NCI-H226 (cell line): ENCODE measurements at places on chromosomes 13 and 19.

DNA sequence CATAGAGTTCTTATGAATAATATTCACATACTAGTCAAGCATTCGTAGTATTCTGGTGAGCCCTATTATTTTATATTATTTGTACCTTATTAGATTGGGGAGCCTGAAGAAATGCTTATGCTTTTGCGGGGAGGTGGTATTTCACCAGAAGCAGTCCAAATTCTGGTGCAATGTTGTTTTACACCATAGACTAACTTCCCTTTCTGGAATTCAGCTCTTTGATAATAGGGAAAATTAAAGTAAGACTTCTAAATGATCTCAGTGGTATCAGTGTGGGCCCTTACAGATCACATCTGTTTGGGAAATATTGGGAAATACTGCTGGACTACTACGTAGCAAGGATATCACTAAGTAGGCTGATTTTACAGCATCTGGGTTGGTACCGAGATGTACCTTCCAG is 34.2 kb downstream of the KCTD12 start:
- DNase-seq = no peak

- peak; percentile 26 for DNase-seq
Measured at GRCh38 chr13:98761126-98761985, 8.9 kb upstream of the SLC15A1 start.

GRCh38 chr19:16281743-16282142 is 42.9 kb upstream of the KLF2 start:
- DNase-seq = no peak

DNA sequence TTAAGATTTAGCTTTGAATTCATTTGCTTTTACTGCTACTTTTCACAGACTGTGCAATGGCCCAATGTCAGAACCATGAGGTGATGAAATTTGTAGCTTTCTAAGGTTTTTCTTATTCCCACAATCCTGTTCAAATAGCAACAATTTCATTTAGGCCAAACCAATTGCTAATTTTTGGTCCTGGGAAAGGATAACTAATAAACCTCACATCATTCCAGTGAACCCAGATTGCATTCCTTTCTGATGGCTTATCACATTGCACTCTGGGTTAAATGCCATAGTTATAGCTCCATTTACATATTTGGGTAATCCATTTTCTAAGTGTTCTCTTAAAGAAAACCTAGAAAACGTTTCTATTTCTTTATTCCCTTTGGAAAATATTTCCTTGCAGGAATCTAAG is 22.9 kb upstream of the POMP start:
- DNase-seq = no peak

- no peak for DNase-seq
Measured at GRCh38 chr19:16064209-16064889, 11.9 kb upstream of the TPM4 start.

GRCh38 chr13:110236831-110237261 is 70.1 kb downstream of the COL4A1 start:
- DNase-seq = no peak

DNA sequence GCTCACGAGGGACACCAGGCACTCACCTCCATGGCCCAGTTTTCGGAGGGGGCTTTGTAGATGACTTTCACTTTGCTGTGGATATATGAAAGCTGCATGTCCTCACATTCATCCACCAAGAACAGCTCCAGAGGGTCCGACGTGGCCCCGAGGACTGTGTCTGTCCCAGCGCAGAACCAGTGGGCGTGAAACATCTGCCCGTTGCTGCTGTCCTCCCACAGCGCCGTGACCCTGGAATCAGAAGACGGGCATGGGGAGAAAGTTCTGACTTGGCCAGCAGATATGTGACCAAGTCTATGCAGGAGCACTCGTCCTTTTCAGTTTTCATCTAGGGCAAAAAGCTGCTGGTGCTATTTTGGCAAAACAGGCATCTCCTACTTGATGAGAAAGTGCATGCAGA is 29.7 kb upstream of the EIF3G start:
- no peak for DNase-seq

DNA sequence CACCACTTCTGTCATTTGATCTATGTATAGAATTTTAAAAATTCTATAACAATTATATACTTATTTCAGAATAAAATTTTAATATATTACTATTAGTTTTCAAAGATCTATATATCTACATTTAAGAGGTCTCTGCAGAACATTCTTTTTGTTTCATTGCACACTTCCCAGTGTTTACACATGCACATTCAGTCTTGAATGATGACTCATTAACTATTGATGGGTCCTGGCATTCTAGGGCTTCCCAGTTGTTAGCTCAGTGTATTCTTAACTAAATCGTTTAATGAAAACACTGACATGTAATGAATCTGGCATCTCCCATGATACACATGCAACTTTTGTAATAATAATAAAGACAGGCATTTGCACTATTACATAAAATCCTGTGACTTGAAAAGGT is 324.6 kb downstream of the KLF12 start:
- no peak for DNase-seq

- no peak for DNase-seq
Measured at GRCh38 chr19:34178274-34178610, 5.9 kb downstream of the LSM14A start.

GRCh38 chr13:23770428-23770827 is 118.8 kb downstream of the MIPEP start:
- no peak for DNase-seq

DNA sequence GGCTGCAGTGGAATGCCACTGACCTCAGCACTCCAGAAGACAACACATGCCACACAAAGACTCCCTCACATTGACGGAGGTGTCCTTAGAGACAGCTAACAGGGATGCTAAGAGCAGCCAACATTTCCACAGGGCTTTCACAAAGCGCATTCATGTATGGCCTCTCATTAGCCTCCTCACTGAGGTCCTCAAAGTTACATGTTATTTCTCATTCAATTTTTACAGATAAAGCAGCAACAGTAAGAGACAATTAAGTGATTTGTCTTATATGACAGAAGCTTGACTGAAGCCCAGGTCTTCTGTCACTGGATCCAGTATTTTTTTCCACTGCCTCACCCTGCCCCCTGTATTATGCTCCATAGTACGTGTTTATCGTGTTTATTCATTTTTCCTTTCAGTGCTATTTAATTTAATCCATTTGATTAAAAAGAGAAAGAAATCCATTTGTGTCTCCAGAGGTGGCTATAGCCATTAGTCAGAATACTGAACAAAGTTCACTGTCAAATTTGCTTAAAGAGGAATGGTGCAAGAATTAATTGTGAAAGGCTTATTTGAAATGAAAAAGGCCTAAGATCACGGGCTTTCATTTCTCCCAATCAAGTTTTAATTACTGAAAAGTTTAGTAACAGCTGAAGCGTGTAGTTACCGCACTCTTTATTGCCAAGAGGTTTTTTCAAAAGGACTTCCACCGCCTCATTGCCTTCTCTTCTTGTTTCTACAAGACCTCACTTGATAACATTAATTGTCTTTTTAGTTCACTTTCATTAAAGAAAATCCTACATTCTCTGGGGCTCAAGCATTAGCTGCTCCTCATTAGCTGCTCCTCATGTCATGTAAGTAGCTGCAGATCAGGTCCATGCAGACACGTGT is 115.0 kb downstream of the COG6 start:
- no peak for DNase-seq

- no peak for DNase-seq
Measured at GRCh38 chr13:114035583-114036531, 62.0 kb upstream of the C13orf46 start.

- DNase-seq = no peak
Measured at GRCh38 chr19:48338253-48338755, 13.0 kb downstream of the EMP3 start.

- peak; percentile 10 for DNase-seq
Measured at GRCh38 chr13:66546534-66547379, 683.4 kb downstream of the PCDH9 start.

DNA sequence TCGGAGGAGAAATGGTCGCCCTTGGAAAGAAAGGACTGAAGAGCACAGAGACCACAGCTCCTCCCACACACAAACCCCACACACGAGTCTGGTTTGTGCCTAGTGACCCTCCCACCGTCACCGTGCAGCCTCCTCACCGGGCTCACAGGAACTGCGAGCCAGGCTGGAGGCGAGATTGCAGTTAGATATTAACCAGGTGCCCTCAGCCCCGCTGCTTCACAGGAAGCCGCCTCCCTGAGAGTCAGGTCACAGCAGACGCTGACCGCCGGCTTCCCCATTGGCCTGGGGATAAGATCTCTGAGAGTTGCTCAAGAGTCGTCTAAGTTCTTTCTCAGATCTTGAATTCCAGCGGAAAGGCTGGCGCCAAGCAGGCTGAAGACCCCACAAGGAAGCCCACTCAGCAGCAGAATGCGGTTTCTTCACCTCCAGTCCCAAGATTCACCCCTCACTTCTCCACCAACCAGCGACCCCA is 870 bp downstream of the ZNF44 start:
- DNase-seq = peak; percentile 56

DNA sequence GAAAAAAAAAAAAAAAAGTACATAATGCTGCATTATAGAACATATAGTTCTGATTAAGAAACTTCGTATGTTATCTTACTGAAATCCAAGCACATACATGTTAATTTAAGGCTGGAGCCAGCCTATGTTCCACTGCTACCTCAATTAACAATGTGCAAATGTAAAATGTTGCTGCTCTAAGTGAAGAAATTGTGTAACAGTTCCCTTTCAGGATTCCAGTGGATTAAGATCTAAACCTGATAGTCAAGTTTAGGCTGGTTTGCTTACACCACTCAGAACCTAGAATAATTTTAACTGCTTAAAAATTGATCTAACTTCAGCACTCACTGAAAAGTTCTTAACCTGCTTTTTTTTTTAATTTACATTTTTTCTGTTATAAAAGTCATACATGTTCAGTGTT is 4.2 kb downstream of the VPS36 start:
- DNase-seq = no peak
